CD4-positive, CD25-positive, alpha-beta regulatory T cell (primary cell): ENCODE measurements at places on chromosomes 5 and 9.

DNA sequence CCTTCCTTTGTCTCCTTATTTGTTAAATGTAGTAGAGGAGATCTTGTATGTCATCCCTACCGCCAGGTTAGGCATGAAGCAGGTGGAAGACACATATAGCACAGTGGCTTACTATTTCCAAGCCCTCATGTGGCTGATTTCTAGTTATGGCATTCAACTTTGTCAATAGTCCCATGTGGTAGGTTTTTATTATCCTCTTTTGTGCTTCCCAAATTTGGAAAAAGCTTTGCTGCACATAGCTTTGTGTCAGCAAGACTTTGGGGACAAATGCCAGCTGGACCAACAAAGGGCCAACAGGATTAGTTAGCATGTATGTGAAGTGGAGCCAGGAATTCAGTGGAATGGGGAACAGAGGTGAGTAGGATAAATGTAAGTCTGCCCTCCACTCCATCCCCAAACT lies 276.3 kb downstream of the PSAT1 start:
- no peak for DNase-seq

- no peak for DNase-seq
Observed at GRCh38 chr9:93922535-93922934, 32.6 kb downstream of the BARX1 start.

GRCh38 chr5:72746736-72747135 lies 69.7 kb upstream of the TNPO1 start:
- DNase-seq, result no peak

DNA sequence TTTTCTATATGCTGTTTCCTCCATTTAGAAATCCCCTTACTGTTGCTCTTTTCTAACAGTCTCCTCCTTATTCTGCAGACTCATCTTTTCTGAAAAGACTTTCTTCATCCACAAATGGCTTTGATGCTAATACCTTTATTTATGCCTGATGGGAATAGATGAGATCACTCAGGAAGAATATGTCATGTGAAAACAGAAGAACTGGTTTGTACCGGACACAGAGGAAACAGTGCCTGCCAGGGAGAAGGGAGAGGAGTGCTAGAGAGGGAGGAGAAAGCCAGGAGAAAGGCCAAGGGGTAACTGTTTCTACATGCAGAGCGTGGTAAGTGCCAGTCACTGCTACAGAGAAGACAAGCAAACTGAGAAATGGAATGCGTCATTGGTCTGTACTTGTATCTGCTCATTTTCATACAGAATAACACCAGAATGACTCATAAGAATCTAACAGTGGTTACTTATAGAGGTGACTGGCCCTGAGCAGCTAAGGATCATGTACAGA lies 45.9 kb upstream of the PJA2 start:
- no peak for DNase-seq

- no peak for DNase-seq
Observed at GRCh38 chr5:116411101-116411571, 163.5 kb downstream of the SEMA6A start.

DNA sequence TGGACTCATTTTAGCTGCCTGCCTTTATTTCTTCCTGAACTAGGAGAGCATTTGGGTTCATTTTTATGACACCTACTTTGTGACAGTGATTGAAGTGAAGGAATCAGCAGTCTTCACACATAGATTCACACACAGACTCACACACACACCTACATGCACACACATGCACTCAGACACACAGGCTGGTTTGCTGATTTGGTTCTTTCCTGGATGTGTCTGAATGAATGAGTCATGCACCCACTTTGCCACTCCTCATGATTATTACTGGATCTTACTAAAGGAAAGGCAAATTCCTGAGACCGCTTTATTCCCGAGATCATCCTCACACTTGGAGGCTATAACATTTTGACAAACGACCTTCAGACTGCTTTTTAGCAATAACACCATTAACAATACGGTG lies 529.5 kb downstream of the AGTPBP1 start:
- DNase-seq, result no peak

GRCh38 chr5:14452685-14453454 lies 128.7 kb upstream of the OTULINL start:
- no peak for DNase-seq

- DNase-seq, result no peak
Observed at GRCh38 chr5:120463991-120464626, at the start of gene PRR16. Gene PRR16 (plus strand): TSS chr5:120464300.

GRCh38 chr5:174692381-174692780 lies 32.0 kb upstream of the MSX2 start:
- DNase-seq, result no peak

DNA sequence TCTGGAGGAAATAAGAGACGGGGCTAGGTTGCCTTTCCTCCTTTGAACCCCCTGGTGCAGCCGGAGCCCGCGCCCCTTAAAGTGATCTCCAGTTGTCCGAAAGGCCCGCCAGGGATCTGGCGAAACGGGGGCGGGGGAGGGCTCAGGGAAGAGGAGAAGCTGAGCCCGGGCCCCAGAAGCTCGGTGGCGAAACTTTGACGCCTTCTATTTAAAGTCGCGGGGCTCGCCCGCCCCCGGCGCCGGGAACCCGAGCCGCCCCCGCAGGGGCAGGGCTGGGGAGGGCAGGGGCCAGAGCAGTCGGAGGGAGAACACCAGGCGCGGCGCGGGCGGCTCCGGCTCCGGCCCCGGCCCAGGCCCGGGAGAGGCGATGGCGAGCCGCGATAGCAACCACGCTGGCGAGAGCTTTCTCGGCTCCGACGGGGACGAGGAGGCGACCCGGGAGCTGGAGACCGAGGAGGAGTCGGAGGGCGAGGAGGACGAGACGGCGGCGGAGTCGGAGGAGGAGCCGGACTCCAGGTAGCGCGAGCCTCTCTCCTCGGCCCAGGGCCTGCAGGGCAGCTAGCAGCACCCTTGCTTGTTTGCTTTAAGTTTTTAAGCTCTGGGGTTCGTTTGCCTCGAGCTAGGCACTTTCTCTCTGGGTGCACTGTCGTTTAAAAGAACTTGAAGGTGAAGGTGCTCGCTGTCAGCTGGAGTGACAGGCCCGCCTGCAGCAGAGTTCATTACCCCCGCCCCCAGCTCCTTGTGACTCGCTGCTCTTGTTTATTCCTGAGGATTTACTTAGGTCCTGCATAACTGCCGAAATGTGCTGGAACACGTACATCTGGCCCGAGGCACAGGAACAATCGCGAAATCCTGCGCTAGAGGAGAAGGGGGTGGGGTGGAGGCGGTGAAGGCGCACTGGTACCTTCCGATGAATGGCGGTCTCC lies at the start of gene CMYA5:
Gene CMYA5 (plus strand): TSS at position 296 of the 926 bp plus-strand sequence. CDS start 72 bp downstream, at position 368.
- DNase-seq, result no peak

- DNase-seq, result no peak
Observed at GRCh38 chr5:157665467-157666070, 5.8 kb upstream of the C5orf52 start.
